ENCODE measurements at places on chromosomes 5 and 9. TPM values are rescaled to one million over a fixed set of nuclear protein-coding genes. Genes with fewer than 3 reads are reported as not detected.

The PCDHGA3 gene
- 0.22 TPM for total RNA-seq

The SARDH gene
- total RNA-seq, result 13.7 TPM

The ZNF883 gene
- total RNA-seq, result 2.2 TPM

The MAP1B gene
- 215 TPM for total RNA-seq

The C8G gene
- 0.37 TPM for total RNA-seq

The HAVCR1 gene
- total RNA-seq, result not detected

The THBS4 gene
- 2.1 TPM for total RNA-seq

The SPINK7 gene
- total RNA-seq, result not detected

The SLC6A7 gene
- total RNA-seq, result not detected

Data from uterine smooth muscle cell (primary cell).